ENCODE measurements at places on chromosomes 13 and 19.

- no peak for DNase-seq
Observed at GRCh38 chr13:31909864-31910551, 121.6 kb upstream of the FRY start.

- no peak for DNase-seq
Observed at GRCh38 chr19:57047743-57048142, 72.0 kb upstream of the USP29 start.

DNA sequence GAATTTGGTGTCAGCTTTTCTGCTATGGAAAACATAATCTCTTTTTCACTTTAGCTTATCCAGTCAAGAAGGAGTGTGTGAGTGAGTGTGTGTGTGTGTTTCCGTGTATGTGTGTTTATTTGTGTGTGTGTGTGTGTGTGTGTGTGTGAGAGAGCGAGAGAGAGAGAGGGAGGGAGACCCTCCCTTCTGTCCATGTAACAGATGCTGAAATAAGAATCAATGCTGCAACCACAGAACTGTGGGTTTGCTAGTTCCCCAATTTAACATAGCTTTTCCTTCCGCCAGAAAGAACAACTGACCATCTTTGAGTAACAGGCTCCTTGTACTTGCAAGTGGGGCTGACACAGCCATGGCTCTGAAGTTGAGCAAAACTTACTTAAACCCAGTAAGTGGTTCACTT, 5.2 kb downstream of the LCP1 start:
- DNase-seq: peak; percentile 58

- DNase-seq: no peak
Observed at GRCh38 chr19:57802269-57802668, 12.4 kb downstream of the ZNF552 start.

- no peak for DNase-seq
Observed at GRCh38 chr19:33427801-33428626, 54.5 kb downstream of the CEBPG start.

GRCh38 chr13:74444161-74444571, 310.0 kb upstream of the KLF12 start:
- no peak for DNase-seq

DNA sequence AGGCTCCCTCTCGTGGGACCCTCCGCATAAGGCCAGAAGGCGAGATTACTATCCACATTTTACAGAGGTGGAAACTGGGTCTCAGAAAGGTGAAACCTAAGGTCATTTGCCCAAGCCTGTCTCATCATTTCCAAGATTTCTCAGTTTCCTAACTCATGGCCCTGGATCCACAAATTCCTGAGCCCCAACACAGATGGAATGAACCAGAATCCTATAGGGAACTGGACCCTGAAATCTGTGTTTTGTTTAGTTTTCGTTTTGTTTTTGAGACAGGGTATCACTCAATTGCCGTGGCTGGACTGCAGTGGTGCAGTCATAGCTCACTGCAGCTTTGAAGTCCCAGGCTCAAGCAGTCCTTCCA, 563 bp upstream of the GNG7 start:
- no peak for DNase-seq

DNA sequence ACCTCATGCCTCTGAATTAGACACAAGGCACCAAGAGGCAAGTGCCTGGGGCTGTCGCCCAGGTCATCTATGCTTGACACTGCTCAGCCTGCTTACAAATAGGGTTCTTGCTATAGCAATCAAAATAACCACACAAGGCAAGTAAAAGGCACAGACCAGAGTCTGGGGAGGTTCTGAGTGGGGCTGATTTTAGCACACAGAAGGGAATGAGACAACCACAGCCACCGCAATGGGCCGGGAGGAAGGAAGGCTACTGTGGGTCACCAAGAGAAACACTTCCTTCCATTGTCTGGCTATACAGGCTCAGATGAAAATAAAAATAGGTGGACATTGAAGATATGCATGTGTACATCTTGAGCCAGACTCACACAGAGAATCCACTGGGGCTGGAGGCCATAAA, 159.1 kb downstream of the DLEU7 start:
- DNase-seq: peak; percentile 71

- DNase-seq: no peak
Observed at GRCh38 chr19:43711751-43712355, 4.0 kb upstream of the IRGC start.

GRCh38 chr19:49542446-49542845, 14.6 kb downstream of the RCN3 start:
- no peak for DNase-seq

GRCh38 chr13:92538164-92538563, 688.4 kb upstream of the GPC6 start:
- no peak for DNase-seq

GRCh38 chr19:56637976-56638555, 4.9 kb upstream of the SMIM17 start:
- peak; percentile 62 for DNase-seq

DNA sequence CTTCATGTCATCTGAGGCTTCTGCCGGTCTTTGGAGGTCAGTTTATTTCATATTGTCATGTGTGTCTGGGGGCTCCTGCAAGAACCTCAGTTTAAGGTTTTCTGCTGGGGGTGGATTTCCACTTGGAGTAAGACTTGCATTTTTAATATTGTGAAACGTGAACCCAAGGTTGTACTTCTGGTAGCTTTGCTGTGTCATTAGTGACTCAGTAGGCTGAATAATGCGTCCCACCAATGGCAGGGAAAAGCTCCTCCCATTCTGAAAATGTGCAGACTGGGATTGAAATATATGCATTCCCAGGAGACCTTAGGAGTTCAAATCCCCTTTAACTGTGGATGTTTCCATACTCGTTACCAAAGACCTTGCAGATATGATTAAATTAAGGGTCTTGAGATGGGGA, 46.2 kb downstream of the ING1 start:
- no peak for DNase-seq

- DNase-seq: no peak
Observed at GRCh38 chr13:27770809-27771208, 21.5 kb upstream of the GSX1 start.

DNA sequence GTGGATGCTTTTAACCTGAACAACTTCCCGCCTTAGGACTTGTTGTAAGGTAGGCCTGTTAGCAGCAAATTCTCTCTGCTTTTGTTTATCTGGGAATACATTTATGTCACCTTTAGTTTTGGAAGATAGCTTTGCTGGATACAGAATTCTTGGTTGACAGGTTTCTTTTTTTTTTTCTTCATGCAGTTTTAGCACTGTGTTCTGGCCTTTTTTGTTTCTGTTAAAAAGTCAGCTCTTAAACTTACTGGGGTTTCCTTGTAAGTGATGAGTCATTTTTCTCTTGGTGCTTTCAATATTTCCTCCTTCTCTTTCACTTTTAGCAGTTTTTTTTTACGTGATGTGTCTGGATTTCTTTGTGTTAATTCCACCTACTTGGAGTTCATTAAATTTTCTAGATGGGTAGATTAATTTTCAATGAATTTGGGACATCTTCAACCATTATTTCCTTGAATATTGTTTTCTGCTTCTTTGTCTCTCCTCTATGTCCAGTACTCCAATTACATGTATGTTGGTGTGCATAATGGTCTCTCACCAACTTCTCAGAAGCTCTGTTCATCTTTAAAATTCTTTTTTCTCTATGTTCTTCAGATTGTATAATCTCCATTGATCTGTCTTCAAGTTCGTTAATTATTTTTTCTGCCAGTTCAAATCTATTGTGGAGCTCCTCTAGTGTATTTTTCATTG, 188.2 kb upstream of the ZNF536 start:
- DNase-seq: no peak

DNA sequence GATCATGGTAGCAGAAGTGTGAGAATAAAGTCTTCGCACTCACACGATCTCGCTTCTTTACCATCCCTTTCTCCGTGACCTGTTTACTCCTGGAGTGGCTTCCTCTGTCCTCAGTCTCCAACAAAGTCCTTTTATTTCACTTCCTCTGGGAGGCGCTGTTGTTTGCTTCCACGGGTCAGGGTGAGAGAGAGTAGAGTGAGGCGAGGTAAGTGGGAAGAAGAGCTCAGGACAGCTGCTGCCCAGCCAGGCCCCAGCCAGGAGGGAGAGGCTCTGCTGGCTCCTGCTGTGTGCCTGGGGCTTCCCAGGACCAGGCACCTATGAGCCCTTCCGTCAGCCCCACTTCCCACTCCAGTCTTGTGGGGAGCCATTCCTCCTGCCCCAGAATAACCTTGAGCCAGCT, 242.1 kb downstream of the FGF9 start:
- DNase-seq: no peak

DNA sequence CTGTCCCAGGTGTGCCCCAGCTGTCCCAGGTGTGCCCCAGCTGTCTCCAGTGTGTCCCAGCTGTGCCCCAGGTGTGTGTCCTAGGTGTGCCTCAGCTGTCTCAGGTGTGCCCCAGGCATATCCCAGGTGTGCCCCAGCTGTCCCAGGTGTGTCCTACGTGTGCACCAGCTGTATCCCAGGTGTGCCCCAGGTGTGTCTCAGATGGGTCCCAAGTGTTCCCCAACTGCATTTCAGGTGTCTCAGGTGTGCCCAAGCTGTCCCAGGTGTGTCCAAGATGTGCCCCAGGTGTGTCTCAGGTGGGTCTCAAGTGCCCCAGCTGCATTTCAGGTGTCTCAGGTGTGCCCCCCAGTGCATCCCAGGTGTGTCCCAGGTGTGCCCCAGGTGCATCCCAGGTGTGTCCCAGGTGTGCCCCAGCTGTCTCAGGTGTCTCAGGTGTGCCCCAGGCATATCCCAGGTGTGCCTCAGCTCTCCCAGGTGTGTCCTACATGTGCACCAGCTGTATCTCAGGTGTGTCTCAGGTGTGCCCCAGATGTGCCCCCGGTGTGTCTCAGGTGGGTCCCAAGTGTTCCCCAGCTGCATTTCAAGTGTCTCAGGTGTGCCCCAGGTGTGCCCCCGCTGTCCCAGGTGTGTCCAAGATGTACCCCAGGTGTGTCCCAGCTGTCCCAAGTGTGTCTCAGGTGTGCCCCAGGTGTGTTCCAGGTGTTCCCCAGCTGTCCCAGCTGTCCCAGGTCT, 1.3 kb upstream of the GRK1 start:
- no peak for DNase-seq

DNA sequence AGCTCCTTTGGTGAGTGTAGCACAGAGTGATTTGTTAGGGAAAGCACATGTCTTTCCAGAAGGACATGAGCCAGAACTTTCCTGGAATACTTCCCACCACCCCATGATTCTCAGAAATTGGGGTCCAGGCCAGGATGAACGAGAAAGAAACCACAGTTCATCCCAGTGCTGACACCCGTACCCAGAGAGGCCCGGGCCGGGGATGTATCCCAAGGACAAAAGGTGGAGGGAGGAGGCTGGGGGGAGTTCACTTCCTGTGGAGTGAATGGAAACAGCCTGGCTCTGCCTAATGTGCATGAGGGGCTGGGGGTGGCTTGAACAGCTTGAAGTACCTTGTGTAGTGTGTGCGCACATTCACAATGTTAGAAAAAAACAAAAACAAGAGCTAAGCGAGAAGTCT, 47.5 kb downstream of the CDADC1 start:
- DNase-seq: no peak

- DNase-seq: peak; percentile 77
Observed at GRCh38 chr19:6730153-6730804, 7.1 kb downstream of the GPR108 start.

- DNase-seq: no peak
Observed at GRCh38 chr13:110477706-110478245, 83.7 kb downstream of the RAB20 start.

GRCh38 chr13:42164557-42165125, 107.3 kb upstream of the AKAP11 start:
- DNase-seq: no peak

DNA sequence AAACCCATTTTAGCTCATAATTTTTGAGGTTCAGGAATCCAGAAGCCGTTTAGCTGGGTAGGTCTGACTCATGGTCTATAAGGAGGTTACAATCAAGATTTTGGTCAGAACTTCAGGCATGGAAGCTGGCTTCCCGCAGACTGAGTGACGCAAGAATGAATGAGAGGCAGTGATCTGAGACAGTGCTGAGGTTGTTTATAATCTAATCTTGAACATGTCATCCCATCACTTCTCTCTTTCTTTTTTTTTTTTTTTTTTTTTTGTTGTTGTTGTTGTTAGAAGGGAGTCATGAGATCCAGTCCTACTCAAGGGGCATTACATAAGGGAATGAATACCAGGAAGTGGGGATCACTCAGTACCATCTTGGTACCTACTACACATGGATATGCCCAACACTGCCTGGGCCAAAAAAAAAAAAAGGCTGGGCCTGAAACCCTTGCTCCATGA, 217.4 kb downstream of the DLEU7 start:
- no peak for DNase-seq

DNA sequence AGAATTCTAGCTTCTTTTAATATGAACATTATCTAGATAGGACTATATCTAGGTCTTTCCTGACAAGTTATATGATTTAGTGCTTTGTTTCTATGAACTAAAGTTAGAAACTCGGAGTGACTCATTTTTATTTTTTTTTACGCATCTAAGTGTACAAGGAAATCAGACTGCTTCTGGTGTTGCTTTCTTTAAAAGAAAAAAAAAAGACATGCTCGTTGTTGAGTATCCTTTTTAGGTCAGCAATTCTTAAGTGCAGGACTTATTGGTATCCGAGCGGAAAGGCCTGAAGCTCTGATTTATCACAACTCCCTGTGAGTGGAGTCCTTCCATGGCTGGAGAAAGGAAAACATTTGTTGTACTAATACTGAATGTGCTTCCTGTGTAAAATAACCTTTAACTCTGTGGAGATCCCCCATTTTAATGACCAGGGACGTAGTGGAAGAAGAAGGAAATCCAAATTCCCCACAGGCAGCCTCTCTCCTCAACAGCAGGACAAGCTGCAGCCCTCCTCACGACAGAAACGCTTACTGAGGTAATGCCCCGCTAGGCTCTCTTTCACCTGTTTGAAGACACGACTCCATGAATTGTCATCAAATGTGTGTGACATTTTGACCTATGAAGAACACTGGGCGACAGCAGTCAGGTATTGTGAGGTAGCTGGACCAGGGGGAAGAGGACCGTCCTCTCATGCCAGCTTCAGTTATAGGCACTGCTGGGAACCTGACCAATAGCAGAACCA, 17.9 kb upstream of the POMP start:
- no peak for DNase-seq

DNA sequence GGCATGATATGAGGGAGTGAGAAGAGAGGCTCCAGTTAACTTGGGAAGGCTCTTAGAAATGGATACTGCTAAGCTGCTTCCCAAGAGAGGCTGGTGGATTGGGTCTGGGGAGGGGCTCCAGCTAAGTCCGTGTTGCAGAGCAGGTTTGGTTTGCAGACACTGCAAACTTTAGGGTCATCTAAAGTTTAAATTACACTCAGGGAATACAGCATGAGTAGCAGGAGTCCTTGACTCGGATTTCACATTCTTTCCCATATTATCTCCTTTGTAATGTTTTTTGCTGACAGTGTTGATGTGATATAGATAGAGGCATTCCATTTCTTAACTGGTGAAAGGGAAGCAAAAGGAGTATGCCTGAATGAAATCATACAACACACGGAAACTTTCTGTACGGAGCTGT, 31.9 kb downstream of the SGCG start:
- DNase-seq: no peak

GRCh38 chr13:95858286-95859075, 181.5 kb downstream of the DNAJC3 start:
- DNase-seq: no peak

All from CMK (cell line).